ENCODE measurements at places on chromosomes 1 and 21.

DNA sequence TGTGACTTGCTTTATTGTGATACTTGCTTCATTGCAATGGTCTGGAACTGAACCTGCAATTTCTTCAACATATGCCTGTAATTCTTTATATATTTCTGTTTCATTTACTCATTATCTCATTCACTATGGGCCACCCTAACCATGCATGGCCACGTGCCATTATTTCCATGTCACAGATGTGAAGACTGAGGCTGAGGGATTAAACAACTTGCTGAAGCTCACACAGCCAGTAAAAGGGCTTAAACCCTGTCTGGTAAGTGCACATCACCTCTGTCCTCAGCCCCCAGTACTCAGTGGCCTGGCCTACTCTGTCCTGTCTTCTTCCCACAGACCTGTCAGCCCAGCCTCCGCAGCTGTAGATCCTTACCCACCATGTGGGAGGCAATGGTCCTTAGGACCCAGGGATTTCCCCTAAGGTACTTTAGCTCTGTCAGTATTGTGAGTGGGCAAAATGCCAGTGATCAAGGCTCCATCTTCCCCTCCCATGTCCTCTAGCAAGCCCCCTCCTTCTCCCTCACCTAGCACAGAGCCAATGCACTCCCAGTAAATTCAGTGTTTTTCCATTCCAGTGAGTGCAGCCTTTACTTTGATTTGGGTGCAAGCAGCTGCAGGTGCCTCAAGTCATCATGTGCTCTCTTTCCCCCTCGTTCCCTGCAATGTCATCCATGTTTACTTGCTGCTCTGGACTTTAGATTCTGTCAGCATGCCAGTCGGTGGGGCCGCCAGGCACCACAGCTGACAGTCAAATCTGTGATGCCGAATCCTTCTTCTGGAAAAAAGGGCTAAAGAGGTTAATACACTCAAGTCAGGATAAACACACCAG, 228.2 kb upstream of the PROX1 start:
- no peak for DNase-seq

DNA sequence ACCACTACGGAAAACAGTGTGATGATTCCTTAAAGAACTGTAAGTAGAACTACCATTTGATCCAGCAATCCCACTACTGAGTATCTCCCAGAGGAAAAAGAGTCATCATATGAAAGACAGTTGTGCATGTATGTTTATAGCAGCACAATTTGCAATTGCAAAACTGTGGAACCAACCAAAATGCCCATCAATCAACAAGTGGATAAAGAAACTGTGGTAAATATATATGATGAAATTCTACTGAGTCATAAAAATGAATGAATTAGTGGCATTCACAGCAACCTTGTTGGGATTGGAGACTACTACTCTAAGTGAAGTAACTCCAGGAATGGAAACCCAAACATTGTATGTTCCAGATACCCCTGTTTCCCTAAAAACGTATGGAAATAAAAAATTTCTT, 337.0 kb upstream of the PTBP2 start:
- DNase-seq: no peak

DNA sequence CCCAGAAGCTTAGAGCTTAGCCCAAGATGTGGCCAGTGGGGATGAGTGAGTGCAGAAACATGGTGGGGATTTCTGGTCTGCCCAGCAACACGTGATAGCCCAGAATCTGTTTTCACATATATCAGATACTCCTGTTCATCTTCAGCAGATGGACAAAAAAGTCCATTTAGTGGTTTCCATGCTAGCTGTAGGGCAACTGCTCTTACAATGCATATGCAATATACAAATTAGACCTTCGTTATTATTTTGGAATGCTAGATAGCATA, 96.9 kb upstream of the SGIP1 start:
- no peak for DNase-seq

DNA sequence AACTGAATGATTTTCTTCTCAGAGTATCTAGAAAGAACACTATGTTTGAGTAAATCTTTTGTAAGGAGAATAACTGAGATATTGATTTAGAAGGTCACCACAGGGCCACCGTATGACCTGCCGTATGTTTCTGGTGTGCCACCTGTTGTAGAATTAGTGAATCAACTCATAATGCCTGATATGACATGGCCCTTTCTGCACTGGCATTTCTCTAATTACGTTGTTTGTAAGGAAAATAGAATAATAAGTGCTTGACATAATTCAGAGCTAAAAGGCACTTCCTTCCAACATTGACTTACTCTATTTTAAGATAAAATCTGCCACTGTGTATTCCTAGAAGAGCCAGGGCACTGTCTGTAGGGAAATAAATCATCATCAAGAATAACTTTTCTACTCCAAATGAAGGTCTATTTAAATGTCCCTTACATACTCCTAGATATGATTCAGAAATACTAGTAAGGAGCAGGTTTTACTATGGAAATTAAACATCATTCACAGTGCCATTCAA, 101.7 kb downstream of the PHTF1 start:
- no peak for DNase-seq

- DNase-seq: no peak
Measured at GRCh38 chr1:110734133-110734680, 59.5 kb upstream of the KCNA3 start.

DNA sequence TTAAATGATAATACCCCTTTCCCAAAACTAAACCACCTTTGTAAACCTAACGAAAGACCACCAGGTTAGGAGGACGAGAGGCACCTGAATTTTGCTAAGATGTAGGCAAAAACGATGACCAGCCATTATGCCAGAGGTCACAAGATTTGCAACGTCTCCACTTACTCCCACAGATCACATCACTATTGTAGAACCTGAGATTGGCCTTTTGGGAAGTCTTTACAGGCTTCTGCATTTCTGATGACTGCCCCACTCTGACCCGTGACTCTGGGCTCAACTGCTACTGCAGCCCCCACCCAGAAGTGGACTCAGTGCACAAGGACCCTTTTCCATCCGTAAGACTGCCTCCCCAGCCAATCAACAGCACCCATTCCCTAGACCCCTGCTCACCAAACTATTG, 36.4 kb upstream of the COL6A2 start:
- DNase-seq: no peak

DNA sequence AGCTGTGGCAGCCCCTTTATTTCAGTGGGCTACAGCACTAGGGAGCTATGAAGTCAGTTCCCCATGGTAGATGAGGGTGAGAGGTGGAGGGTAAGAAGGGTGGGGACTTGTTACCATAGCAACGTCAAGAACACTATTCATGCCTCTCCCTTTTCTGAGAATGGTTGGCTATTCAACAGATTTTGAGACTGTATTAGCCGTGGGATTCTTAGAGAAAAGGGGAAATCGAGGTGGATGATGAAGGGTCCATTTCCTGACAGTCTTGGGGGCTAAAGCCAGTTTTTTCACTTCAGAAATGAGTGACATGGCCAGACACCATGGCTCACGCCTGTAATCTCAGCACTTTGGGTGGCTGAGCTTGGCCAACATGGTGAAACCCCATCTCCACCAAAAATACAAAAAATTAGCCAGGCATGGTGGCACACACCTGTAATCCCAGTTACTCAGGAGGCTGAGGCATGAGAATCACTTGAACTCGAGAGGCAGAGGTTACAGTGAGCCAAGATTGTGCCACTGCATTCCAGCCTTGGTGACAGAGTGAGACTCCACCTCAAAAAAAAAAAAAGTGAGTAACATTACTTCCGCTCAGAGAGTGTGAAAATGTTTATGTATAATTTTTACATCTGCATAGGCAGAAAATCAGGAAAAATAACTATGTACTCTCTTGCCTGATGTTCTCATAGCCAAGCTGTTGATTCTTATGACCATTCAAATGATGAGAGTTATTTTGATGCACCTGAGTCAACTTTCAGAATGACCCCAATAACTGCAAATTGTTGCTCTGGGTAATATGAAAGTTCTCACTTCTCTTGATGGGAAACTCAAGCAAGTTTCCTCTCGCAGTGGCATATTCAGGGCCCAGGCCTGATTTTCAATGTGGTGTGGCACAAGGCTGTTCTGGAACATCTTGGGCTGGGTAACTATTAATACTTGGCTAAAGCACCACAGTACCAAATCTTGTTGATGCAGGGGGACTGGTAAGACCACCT, 23.2 kb upstream of the RGSL1 start:
- no peak for DNase-seq

- DNase-seq: no peak
Measured at GRCh38 chr1:54408147-54409066, 2.2 kb upstream of the SSBP3 start.

DNA sequence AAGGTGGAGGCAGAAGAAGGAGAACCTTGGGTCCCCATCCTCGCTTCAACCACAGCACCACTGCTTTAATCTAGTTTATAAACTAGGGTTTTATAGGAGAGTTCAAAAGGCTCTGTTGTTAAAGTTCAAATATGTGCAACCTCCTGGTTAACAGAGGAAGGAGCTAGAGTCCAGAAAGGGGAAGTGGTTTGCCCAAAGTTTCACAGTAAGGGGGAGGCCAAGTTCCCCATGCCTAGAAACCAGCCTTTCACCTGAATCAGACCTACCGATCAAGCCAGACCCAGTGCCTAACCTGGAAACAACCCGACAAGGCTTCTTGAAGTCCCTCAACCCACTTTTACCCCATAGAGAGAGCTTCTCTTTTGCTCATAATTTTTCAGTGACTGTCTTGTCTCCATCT, 106.5 kb downstream of the PLPP3 start:
- DNase-seq: no peak

DNA sequence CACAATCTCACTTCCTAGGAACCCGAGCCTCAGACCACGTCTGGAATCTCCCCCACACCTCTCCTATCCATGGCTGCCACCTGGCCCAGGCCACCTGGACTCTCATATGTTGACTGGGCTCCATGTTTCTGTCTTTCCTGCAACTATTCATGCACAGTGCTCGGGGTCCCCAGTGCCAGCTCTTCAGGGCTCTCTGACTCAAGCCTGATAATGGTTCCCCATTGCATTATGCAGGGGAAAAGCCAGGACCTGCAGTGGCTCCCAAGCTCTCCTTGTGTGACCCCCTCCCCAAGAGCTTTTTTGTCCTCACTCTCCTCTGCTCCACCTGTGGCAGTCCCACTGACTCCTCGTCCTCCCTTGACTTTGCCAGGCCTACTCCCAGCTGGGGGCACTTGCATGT, 417.6 kb downstream of the NPHP4 start:
- DNase-seq: no peak

DNA sequence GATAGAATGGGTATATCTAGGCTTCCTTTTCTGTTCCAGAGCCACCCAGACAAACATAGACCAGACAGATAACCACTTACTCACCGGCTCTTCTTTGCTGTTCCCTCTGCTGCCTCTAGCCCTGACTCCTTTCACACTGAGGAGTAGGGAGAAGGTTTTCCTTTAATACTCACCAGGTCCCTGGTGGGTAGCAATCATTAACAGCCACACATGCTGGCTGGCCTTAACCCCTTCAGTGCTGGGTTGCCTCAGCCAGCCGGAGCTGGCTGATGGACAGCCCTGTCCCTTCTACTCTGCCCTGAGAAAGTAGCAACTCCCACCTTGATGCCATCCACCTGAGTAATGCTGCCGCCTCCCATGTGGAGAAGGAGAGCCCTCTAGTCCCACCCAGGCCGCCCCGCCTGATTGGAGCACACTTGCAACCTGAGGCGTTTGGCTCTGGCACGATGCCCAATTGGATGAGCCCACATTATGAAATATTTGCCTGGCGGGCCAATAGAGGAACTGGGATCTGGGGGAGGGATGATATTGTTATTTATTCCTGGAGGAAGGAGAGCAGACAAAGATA, 71.6 kb downstream of the PLEKHA6 start:
- DNase-seq: no peak

GRCh38 chr1:58442114-58442513, 104.4 kb downstream of the OMA1 start:
- DNase-seq: no peak

- DNase-seq: no peak
Measured at GRCh38 chr1:118184739-118185083, 317 bp downstream of the SPAG17 start.

- no peak for DNase-seq
Measured at GRCh38 chr1:201749059-201749690, 79.8 kb upstream of the IPO9 start.

GRCh38 chr1:96361961-96362360, 359.6 kb upstream of the PTBP2 start:
- no peak for DNase-seq

GRCh38 chr1:3313576-3313950, 140.9 kb upstream of the ARHGEF16 start:
- DNase-seq: peak; percentile 89

GRCh38 chr1:28986306-28986910, 72.0 kb downstream of the EPB41 start:
- no peak for DNase-seq

DNA sequence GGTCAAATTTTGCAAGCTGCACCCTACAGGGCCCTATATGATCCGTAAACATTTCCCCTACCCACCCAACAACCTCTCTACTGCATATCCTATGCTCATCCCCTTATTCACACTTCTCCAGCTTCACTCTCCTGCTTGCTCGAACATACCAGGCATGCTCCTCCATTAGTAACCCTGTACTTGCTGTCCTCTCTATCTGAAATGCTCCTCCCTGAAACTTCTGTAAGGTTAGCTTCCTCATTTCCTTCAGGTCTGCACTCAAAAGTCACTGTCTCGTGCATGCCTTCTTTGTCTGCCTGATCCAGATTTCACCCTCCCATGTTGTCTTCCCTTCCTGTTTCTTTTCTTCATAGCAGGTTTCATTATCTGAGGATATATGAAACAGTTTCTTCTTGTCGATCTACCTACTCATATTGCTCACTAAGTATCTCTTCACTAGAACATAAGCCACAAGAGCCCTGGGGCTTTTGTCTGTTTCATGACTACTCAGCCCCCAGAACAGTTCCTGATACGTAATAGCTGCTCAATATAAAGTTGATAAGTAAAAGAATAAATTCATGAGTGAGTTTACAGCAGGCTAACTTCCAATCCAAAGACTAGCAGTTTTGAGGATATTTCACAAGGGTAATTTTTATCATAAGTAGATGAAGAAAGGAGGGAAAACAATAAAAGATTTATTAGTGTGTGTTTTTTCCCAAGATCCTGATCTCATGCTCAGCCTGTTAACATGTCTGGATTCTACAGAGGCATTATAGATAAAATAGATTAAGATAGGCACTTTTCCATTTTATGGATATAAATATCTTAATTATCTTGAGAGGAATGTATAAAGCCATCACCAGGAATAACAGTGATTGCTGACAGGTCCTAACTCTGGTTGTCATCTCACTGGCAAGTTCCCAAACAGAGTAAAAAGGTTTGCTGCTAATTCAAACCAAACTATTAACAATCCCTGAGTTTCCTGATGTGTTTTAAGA, 392.5 kb upstream of the ESRRG start:
- no peak for DNase-seq

- no peak for DNase-seq
Measured at GRCh38 chr1:220347654-220348175, 75.5 kb upstream of the RAB3GAP2 start.

DNA sequence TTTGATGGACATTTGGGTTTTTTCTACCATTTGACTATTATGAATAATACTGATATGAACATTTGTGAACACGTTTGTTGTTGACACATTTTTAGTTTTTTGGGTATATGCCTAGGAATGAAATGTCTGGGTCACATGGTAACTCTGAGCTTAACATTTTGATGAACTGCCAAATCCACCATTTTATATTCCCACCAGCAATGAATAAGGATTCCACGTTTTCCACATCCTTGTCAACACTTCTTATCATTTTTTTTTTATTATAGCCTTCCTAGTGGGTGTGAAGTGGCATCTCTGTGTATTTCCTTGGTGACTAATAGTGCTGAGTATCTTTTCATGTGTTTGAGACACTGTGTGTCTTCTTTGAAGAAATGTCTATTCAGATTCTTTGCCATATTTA, 67.6 kb downstream of the RASAL2 start:
- DNase-seq: no peak

- DNase-seq: no peak
Measured at GRCh38 chr1:101745551-101746270, 251.0 kb downstream of the OLFM3 start.
